ENCODE measurements at places on chromosomes 5 and 9.

GRCh38 chr9:137504432-137504777 lies 45.3 kb upstream of the NSMF start:
- no peak for DNase-seq

DNA sequence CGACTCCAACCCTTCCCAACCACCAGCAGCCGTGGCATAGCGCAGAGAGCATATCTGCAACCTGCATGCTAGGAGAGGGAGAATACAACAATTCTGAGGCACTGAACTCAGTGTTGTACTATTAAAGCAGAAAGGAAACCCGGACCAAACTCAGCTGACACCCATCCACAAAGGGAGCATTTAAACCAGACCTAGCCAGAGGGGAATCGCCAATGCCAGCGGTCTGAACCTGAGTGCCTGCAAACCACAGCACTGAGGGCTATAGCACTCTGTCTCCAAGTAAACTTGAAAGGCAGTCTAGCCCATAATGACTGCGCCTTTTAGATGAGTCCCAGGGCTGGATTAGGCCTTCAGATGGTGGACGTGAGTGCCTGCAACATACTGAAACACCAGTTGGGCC lies 494.4 kb upstream of the PTPRD start:
- no peak for DNase-seq

DNA sequence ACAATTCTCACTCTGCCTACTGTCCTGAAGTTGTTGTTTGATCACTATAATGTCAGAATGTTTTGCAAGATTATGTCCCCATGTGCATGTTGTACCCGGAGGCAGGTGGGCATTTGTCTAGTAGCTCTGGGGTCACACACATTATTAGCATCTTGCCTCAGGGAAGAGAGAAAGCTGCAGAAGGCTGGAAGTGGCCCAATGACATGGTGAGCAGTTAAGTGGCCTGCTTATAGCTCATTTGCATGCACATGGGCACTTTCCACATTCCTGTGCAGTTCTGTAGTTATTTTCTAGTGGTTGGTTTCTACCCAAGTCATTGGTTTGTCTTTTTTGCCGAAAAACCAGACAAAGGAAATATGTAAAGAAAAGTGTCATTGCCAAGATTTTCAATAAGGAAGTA lies 80.9 kb downstream of the MAP1B start:
- no peak for DNase-seq

DNA sequence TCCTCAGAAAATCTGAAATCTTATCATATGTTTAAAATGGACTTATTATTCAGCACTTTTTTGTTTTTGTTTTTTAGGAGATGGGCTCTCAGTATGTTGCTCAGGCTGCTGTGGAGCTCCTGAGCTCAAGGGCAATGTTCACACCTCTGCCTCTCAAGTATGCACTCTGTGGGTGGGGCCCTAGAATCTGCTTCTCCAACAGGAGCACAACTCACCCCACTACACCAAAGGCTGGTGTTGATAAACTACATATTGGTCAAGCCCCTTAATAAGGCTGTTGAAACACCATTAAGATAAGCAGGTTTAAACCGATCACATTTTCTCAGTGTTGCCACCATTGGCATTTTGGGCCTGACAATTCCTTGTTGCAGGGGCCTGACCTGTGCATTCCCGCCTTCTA lies 131.6 kb downstream of the FANCC start:
- no peak for DNase-seq

DNA sequence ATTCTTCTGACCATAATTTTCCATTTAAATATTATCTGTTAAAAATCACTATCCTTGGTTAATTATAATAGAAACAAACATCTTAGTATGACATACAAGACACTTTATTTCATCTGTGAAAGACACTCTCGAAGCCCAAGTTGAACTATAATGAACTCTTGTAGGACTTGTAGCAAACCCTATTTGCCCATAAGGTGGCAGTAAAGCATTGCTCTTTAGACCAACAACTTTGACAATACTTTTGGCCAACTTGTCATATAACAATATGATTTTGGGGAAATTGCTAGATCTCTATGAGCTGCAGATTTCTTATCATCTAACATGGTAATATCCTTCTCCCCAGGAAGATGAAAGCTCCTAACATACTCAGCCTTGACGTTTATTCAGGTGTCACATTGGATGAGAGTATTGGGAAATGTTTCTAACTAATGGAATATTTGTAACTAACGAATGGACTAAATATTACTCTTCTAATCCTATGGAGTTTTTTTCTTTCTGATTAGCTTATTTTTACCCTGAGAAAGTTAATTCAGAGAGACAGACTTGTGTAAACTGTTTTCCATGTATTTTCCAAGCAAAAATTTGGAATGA lies 11.0 kb downstream of the SPINK14 start:
- DNase-seq = no peak

DNA sequence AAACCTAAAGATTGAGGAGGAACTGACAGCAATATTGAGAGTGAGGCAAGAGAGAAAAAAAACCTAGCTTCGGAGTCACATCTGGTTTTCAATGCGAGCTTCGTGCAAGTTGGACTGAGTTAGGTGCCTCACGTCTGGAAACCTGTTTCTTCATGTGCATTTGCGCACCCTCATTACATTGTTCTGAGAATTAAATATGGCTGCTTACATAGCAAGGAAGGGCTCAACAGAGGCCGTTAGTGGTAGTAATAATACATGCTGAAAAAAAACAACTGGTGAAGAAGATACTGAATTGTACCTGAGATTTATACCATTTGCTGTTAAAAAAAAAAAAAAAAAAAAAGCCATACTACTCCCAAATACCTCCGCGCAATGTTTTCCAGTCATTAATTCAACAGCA lies 18.6 kb downstream of the DNAJA1 start:
- no peak for DNase-seq

- DNase-seq = no peak
Measured at GRCh38 chr5:164051745-164052144, 546.3 kb downstream of the MAT2B start.

DNA sequence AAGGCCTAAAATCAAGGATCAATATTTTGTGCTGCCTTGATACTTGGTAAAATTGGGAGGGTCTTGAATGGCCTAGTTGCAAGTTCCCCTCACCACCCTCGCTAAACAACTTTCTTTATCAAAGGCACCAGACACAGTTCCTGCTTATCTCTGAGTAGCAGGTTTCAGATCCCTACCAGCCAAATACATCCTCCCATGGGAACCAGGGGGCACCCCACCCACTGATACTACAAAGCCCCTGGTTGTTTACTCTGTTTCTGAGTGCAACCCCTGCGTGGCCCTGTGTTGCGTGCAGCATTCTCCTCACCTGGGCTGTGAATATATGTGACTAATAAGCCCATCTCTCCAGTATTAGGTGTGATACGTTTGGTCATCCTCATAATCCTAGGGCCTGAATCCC lies 314.9 kb downstream of the DRD1 start:
- no peak for DNase-seq

- DNase-seq = no peak
Measured at GRCh38 chr9:74557571-74557970, 60.4 kb downstream of the RORB start.

DNA sequence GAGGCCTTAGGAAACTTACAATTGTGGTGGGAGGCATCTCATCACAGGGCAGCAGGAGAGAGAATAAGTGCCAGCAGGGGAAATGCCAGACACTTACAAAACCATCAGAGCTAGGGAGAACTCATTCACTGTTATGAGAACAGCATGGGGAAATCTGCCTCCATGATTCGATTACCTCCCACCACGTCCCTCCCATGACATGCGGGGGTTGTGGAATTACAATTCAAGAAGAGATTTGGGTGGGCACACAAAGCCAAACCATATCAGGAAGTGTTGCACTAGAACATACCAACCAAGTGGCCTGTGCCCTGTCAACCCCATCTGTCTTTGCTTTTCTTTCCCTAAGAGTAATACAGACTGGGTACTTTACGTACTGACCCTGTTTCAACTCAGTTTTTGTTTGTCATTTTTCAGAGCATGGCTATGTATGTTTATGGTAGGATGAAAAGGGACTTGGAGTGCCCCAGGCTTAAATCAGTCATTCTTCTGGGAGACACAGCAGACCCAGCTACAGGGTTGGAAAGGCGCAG lies 58.3 kb upstream of the TGFBR1 start:
- no peak for DNase-seq

GRCh38 chr5:172999372-172999973 lies 15.9 kb downstream of the ATP6V0E1 start:
- DNase-seq = peak; percentile 8

- DNase-seq = peak; percentile 50
Measured at GRCh38 chr9:93967020-93967803, 12.1 kb upstream of the BARX1 start.

DNA sequence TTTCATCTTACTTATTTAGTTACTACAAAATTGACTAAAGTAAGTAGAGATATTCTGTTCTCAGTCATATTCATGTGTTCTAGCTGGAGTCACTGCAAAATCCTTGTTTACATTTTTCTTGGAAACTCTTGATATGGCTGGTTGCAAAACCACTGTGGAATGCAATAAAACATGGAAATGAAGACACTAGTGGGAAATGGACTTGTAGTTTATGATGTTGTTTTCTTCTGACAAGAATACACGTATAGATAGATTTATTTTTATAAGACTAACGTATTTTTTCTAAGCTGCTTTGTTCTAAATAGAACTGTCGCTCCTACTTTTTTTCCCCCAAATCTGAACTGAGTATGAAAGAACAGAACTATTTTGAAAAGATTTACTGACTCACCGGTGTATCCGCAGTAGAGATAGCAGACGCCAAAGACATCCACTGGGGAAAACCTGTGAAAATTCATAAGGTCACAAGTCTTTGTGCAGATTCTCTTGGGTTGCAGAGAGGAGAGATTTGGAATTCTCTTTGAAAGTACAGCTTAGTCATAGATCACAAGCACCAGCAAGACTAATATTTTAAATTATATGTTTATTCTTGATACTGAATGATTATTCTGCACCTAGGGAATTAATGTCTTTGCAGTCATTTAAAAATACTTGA lies 119.6 kb upstream of the TAF11L2 start:
- no peak for DNase-seq

DNA sequence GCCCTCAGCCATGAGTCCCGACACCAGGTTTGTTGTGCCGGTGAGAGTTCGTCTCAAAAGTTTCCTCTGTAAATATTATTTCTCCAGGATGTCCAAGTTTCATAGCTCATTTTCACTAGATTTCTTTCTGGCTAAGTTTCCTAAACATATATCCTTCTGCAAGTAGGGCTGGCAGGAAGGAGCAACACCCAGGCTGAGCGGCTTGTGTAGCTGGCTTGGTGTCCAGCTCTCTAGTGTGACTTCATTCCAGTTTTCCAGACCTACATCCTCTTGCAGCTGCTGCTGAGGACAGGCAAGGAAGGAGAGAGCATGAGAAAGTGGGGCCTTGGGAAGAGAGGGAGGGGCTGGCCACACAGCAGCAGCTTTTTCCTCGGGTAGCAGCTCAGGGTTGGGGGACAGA lies 80.3 kb downstream of the FGF1 start:
- DNase-seq = peak; percentile 54

- DNase-seq = no peak
Measured at GRCh38 chr5:160923936-160924710, 72.1 kb upstream of the ATP10B start.

- no peak for DNase-seq
Measured at GRCh38 chr9:81898851-81899250, 29.4 kb upstream of the SPATA31D4 start.

DNA sequence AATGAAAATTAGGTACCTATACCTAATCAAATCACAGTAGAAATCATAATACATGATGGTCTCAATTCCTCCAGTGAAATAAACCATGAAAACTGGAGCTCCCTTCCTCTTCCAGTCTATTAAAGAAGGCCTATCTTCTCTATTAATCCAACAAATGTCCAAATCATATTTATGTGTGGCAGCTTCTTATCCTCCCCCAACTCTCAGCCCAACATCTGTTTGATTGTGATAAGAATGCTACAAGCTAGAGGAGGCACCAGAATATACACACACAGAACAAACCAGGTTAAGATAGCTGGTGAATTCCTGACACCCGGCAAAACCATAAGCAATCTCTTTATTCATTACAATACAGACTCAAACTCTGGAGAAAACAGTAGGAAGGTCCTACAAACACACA lies 110.8 kb downstream of the FBXL17 start:
- DNase-seq = no peak

DNA sequence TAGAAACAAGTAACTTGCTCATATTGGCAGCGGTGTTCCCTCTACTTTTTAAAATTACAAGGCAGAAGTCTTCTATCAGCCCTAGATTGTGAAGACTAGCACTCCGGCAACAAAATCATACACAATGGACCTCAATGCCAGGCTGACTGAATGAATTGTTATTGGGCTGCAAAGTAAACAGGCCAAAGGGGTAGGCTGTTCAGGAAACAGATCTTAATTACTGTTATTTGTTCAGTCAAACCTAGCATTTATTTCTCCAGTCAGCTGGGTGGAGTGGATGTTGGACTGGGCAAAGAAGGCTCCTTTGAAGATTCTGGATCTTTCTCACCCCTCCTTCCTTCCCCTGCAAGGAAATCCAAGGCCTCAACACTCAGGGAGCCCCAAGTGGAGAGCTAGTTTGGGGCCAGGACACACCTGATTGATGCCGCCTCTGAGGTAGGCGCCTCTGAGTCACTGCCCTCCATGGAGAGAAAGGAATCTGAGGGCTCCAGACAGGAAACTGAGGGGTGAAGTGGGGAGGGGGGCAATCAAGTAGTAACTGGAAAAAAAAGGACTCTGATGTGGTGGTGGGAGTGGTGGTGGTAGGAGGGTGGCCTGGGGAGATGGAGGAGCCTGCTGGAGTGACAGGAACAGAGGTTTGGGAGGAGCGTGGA lies 35.5 kb downstream of the SERINC5 start:
- DNase-seq = no peak

GRCh38 chr5:52134013-52134650 lies 653.6 kb upstream of the ITGA1 start:
- no peak for DNase-seq

DNA sequence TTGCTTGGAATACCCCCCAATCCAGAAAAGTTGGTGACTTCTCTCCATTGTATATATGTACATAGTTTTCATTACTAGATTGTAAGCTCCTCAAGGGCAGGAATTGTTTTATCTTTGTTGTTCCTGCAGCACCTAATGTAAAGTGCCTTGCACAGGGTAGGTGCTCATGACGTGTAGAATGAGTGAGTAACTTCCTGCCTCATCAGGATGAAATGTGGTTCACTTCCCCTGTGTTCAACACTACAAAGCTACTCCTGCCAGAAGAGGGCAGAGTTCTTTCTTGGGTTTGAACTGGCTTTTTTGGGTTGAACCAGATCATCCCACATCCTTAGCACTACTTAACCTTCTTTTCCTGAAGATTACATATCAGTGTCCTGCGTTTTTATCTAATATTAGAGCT lies 23.9 kb downstream of the GTF3C4 start:
- DNase-seq = no peak

DNA sequence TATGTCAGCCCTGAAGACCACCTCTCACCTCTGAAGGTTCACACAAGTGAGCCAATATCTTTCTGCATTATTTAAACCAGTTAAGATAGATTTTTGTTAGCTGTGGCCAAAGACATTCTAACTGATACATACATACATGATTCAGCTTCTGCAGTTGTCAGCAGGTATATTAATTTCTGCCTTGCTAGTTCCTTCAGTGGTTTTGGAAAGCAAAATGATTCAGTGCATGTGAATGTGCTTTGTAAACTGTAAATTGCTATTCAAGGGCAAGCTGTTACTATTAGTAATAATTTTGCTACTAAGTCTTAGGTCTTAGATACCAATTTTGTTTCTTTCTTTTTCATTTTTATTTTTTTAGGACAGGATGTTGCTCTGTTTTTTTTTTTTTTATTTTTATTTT lies 89.2 kb upstream of the ERBIN start:
- DNase-seq = no peak

Measured in coronary artery (tissue), 2 donors.